ENCODE measurements at places on chromosomes 1 and 21.

DNA sequence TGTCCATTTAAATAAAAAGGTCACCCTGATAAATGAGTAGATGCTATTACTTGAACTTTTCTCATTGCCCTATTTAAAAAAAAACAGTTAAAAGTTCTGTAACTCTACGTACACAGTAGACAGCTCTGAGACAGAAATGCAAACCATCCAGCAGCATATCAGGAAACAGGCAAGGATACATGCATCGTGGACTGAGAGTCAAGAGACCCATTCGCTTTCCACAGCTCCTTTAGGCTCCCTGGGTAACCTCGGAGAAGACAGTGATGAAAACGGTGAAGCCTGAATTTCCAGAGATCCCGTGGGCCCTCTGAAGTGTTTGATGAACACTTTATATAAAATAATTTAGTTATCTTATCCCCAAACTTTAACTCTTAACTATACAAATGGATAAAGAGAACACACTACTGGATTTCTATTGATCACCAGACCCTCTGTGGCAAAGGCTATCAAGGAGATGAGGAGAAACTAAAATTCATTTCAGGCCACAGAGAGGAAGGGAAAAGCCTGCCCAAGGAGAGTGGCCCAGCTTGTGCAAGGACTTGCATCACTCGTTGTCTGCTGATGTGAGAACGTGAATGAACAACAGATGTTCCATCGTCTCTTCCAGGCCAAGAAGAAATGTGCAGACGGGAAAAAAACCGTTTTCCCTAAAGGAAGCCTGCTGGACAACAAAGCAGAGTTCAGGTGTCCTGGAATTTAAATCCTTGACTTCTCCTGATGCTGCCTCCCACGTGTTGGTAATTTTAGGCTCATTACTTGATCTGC is 131.0 kb downstream of the TGFBR3 start:
- DNase-seq, result no peak

- DNase-seq, result no peak
These were observed 31.8 kb upstream of the PLD5 start for GRCh38 chr1:242556276-242556675.

- DNase-seq, result no peak
These were observed 791 bp upstream of the CHI3L1 start for GRCh38 chr1:203187304-203187685.

GRCh38 chr1:156076609-156077429 is 5.4 kb downstream of the MEX3A start:
- no peak for DNase-seq

- no peak for DNase-seq
These were observed 9.3 kb downstream of the HNRNPU start for GRCh38 chr1:244854865-244855578.

- no peak for DNase-seq
These were observed 327.3 kb downstream of the RWDD3 start for GRCh38 chr1:95561346-95561745.

- DNase-seq, result no peak
These were observed 926 bp upstream of the ATP1B1 start for GRCh38 chr1:169105434-169106094.

DNA sequence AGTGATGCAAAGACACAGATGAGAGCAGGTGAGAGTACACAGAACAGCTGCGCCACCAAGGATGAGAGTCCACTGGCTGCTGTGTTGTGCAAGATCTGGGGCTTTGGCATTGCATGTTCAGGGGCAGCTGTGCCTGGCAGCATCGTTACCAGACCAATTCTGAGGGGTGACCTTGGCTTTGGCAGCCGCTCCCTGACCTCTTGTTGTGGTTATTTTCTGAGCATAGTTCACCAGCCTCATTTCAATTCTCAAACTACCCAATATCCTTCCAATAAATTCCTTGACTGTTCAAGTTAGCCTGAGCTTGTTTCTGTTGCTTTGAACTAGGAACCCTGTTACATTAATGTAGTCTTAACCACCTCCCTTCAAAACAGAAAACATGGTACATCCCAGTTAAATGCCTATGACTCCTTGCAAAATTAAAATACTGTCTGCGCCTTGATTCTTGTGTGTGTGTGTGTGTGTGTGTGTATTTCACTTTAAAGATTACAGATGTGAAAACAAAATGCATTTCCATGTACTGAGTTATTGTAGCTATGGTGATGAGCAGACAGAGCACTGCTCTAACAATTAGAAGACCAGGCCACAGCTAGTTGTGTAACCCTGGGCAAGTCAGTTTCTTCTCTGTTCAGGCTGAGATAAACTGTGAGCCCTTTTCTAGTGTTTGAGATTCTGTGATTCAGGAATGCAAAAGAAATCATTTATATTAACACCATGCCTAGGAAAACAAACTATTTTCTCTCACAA is 106.3 kb upstream of the GUCA2B start:
- DNase-seq, result no peak

GRCh38 chr1:201728731-201729130 is 100.2 kb upstream of the IPO9 start:
- DNase-seq, result no peak

DNA sequence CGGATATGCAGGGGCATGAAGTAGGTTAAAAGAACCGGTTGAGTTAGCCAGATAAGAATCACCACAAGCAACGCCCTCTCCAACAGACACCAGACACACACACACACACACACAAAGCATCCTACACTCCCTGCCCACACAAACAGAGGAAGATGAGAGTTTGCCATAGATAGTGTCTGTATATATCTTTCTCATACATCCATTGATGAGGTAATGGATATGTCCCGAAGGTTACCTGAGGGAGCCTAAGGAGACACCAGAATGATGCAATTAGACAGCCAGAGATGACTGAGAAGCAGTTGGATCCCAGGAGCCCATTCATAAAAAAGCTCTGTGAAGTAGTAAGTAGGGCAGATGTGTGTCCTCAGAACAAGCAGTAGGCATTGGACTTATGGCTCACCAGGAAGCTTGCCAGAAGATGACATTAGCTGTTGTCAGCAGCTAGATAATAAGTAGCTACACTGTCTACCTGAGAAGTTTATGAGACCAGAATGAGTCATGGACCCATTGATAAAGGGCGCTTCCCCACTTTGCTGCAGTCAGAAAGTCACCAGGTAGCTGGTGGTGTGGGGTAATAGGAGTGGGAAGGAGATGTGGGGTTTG is 247.0 kb downstream of the KCNT2 start:
- DNase-seq, result no peak

GRCh38 chr1:173064011-173064410 is 13.3 kb upstream of the TNFSF18 start:
- DNase-seq, result no peak

DNA sequence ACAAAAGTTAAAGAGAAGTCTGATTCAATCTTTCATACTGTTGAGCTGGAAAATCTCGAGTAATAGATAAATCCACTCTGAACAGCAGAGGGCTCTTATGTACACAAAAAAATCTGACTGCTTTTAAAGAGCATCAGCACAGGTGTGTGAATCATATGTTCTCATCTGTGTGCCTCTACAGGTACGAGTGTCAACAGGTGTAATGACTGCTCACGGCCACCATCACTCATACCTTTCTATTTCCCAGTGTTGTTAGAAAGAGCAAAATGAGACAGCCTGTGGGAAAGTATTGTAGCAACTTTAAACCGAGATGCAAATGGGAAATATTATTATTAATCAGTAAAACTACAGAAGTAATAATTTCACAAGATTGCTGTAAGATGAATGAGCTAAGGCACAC is 49.0 kb upstream of the SCAF4 start:
- DNase-seq, result no peak

- DNase-seq, result no peak
These were observed 17.9 kb upstream of the FMOD start for GRCh38 chr1:203368624-203369451.

DNA sequence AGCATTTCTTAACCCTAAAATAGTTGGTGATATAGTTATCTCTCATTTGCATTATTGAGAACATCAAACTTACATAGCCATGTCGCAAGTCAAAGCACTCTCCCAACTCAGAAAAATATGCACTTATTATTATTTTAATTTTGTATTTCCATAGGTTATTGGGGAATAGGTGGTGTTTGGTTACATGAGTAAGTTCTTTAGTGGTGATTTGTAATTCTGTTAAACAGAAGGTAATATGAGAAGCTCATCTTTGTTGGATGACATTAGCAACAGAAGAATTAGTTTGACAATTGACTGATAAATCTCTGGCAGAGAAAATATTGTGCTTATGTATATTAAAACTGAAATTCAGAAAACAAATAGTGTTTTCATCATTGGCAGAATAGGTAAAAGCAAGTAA is 154.8 kb downstream of the NFIA start:
- no peak for DNase-seq

- no peak for DNase-seq
These were observed 2.0 kb downstream of the TEKT2 start for GRCh38 chr1:36085686-36086526.

DNA sequence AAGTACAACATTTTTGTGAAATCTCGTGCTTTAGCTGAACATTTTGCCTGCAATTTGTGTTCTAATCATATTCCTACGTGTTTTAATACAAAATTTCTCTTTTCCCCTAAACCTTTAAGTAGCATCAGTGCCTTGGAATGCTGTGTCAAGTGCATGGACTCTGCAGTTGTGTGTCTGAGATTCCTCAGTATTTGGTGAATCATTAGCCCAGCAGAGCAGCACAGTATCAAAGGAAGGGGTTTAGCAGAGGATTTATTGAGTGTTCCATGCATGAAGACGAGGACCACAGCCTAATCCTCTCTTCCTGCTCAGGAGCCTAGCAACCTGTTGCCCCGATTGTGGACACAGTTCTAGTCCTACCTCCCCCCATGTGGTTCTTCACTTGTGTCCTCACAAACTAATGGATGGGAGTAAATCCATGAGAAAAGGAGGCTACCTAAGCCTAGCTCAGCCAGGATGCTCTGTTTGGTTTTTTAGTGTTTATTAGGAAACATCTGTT is 29.3 kb upstream of the PCP4 start:
- no peak for DNase-seq

DNA sequence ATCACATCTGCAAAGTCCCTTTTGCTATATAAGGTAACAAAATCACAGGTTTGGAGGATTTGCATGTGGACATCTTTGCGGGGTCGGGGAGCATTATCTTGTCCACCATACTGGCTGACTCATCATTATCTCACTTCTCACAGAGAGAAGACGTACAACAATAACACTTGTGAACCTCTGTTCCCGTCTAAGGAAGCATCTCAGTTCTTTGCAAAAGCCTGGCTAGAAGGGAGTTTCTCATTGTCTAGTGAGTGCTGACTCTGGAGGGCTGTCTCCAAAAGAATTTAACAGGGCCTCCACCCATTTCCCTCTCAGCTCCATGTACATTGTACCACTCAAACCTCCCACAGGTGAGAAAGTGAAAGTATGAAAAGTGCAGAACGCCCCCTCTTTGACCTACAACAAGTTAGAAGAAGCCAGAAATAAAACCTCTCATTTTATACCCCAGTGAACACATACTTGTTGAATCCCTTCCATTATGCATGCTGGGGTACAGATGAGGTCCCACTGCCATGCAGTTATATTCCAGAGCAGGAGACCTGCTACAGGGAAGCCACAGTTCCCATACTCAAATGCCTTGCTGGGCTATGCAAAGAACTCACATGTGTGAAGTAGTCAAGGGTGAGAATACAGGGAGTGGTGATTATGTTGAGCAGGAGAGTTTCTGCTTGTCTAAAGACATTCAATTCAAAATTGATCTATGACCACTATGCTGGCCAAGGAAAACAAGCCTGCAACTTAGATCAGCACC is 121.7 kb upstream of the PRDX6 start:
- DNase-seq, result no peak

DNA sequence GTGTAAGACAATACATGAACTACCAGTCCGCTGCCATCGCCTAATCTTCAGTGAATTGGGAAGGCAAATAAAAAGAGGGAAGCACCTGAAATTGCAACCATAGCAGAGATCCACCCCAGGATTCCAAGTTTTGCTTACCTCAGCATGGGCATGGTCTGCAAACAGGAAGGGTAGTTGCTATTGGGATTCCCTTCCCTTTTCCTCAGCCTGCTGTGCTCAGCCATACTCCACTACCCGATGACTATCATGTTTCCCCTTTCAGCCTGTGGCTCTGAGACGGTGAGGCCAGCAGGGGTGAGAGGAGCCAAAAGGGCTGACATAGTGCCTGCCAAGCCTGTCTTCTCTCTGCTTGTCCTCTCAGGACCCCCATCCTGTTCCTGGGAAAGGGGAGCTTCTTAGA is 64.2 kb downstream of the GPR137B start:
- no peak for DNase-seq

DNA sequence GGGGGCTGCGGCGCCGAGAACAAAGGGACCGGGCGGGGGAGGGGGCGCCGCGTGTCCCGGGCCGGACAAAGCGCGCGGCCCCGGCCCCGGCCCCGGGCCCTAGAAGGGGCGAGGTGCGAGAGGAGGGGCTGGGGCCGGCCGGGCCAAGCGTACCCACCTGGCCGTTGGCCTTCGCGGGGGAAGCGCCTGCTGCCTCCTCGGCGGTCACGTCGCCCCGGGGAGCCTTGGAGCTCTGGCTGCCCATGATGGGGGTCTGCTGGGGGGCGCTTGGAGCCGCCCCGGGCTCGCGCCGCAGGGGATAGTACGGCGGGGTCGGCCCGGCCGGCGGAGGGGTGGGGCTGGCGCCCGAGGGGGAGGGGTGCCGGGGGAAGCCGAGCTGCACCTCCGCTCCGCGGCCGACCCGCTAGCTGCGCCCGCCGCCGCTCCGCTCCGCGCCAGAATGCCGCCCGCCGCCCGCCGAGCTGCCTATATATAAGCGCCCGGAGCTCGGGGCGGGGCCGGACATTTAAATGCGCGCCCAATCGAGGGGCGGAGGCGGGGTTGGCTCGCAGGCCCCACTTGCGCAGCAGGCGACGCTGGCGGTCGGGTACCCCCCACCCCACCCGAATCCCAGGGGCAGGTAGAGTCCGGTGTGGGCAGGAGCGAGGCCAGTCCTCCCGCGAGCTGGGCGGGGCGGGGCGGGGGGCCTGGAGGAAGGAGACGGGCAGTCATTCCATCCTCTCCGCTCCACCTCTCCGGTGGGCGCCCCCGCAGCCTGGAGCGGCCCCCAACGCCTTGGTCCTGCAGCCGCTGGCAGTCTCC is at the start of gene MARCKSL1:
TSS of gene MARCKSL1 (minus strand) at position 444 of the 801 bp plus-strand sequence. CDS start at position 244, 200 bp downstream.
- peak; percentile 70 for DNase-seq

- no peak for DNase-seq
These were observed 45.7 kb downstream of the PAX7 start for GRCh38 chr1:18676332-18676781.

DNA sequence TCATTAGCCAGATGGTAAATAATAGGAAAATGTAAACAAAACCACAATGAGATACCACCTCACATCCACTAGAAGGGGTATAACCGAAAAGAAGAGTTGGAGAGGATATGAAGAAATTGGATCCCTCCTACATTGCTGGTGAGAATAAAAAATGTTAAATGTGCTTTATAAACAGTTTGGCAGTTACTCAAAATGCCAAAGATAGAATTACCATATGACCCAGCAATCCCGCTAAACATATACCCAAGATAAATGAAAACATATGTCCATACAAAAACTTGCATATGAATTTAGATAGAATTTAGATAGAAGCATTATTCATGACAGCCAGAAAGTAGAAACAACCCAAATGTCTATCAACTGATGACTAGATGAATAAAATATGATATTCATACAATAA is 4.4 kb upstream of the FMO2 start:
- DNase-seq, result no peak

- no peak for DNase-seq
These were observed 1.0 kb upstream of the PRAMEF12 start for GRCh38 chr1:12772520-12772919.

GRCh38 chr1:196861429-196861828 is 26.4 kb upstream of the CFHR4 start:
- no peak for DNase-seq

Data from stimulated activated CD8-positive, alpha-beta memory T cell treated with anti-CD3 and anti-CD28 coated beads, Interleukin-15, amount 100 ng/mL, for 24 hours (primary cell).